ENCODE measurements at places on chromosomes 6 and 20.
A peak's percentile ranks its signal among the peaks of the same experiment; 100 is the strongest.

- DNase-seq: no peak
These were observed 39.5 kb upstream of the CHD6 start for GRCh38 chr20:41657655-41658054.

- peak; percentile 1 for DNase-seq
These were observed 386.6 kb upstream of the SLC35B3 start for GRCh38 chr6:8821981-8822381.

- DNase-seq: no peak
These were observed 79.3 kb upstream of the GATA5 start for GRCh38 chr20:62554898-62555641.

GRCh38 chr20:34998331-34998950, 42.8 kb downstream of the MYH7B start:
- DNase-seq: peak; percentile 9

GRCh38 chr6:93721386-93722048, 302.2 kb upstream of the EPHA7 start:
- no peak for DNase-seq

- DNase-seq: no peak
These were observed 63.0 kb downstream of the ABHD12 start for GRCh38 chr20:25327521-25328235.

DNA sequence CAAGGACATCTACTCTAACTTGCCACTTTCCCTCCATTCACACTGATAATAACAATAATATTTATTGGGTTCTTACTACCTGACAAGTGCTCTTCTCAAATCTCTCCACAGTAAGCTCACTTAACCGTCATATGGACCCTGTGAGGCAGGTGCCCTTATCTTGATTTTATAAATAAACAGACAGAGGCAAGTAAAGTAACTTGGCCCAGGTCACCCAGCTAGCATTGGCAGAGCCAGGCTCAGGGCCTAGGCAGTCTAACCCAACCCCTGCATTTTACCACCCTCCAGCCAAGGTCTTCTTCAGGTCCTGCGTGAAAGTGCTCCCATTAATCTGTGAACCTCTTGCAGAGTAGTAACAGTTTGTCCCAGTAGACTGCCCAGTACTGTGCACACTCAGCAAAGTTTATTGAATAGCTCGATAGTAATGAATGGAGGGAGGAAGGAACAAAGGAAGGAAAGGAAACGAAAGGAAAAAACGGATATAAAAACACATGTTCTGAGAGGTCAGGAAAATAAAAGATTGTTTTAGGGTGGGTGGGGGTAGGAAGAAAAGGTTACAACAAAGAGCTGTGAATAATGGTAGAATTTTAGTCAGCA, 17.0 kb upstream of the STX11 start:
- DNase-seq: no peak

- no peak for DNase-seq
These were observed 316.2 kb downstream of the ADGRB3 start for GRCh38 chr6:68951270-68951669.

GRCh38 chr6:137894779-137895385, 27.8 kb downstream of the TNFAIP3 start:
- DNase-seq: peak; percentile 63

DNA sequence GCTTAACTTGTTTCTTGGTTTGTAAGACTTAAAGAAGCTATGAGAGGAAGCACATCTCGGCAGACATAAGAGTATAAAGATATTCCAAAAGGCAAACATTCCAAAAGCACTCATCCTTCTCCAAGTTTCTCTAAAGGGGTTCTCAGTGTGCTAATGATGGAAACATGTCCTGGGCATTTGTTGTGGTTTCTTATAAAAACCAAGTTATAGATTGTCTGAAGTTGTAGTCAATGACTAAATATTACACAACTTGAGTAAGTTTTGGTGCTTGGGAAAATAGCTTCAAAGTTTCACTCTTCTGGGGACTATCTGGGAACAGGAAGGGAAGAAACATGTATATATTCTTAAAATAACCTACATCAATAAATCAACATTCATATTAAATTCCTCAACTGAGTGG, 128.3 kb upstream of the TBX18 start:
- DNase-seq: peak; percentile 52

DNA sequence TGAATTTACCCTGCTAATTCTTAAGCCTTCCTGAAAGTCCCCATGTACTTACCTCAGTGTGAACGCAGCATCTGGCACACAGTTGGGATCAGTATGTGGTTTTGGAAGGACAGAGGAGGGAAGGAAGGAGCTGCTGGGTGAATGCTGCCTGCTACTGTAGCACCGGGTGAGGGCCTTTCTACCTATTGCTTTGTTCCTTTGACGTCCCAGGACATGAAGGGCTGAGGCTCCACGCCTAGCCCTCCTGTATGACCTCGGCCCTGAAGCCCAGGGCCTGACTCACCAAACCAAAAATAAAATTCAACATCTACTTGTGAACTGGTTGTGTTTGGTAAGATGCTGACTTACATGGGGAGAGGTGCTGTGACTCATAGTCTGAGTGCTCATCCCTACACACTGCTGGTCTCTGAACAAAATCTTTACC, 51.1 kb downstream of the ARID1B start:
- DNase-seq: peak; percentile 93

- DNase-seq: peak; percentile 71
These were observed 21.5 kb downstream of the SYNJ2 start for GRCh38 chr6:158002951-158003853.

GRCh38 chr6:164101859-164102258, 687.3 kb downstream of the QKI start:
- DNase-seq: no peak

DNA sequence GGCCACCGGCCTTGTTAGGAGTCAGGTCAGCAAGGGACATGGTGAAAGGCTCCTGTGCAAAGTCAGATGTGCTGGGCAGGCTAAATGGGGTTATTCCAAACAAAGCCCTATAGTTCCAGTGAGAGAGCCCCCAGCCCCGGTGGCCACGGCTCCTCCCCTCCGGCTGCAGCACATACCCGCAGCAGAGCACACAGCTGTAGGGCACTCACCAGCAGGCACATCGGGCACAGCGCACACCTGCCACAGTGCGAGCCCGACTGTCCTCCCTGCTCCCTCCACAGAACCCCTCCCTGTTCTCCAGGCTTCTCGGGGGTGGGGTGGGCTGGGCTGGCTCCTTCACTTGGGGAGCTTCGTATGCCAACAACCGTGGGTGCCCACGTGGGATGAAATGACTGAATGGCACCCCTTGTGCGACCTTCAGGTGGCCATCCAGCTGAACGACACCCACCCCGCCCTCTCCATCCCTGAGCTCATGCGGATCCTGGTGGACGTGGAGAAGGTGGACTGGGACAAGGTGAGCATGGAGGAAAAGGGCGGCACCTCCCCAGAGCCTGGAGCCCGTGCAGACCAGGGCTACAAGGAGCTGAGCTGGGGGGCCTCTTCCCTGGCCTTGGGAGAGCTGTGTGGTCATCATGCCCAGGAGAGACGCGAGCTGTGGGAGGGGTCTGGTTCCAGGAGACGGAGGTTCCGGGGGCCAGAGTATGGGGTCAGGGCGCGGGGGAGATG, 30.9 kb downstream of the PYGB start:
- DNase-seq: no peak

GRCh38 chr6:138663892-138664291, 109.7 kb upstream of the CCDC28A start:
- DNase-seq: no peak

DNA sequence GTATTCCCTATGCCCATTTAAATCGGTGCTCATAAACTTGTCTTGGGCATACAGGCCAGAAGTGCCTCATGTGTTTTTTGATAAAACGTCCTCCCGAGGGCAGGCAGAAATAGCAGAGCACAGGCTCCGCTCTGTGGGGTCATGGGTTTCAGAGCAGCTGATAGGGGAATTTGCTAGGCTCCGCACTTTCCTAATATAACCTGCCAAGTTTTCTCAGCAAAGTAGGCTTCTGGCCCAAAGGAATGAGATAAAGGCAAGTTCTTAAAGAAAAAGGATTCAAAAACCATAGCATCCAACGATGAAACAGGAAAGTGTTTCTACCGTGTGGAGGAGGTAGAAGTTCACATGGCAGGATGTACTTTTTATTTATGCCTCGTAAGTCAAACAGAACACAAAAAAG, 69.8 kb upstream of the RALGAPA2 start:
- DNase-seq: no peak

GRCh38 chr20:48959899-48960550, 38.5 kb downstream of the ARFGEF2 start:
- peak; percentile 49 for DNase-seq

- no peak for DNase-seq
These were observed 753.1 kb downstream of the MAFB start for GRCh38 chr20:39935901-39936300.

GRCh38 chr20:2759603-2760296, 40.7 kb downstream of the CPXM1 start:
- no peak for DNase-seq

DNA sequence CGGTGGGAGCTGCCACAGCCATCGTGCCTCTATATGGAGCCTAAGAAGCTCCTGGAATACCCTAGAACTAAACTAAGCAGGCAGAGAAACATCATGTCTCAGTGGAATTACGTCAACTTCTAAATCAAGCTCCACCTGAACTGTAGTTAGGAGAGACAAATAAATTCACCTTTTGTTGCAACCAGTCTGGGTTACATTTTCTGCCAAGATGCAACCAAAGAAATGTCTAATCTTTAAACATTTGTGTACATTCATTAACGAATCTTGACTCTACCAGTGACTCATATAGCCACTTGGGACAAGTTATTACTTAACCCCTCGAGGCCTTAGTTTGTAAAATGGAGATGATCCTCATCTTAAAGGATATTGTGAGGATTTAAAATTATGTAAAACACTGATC, 8.9 kb downstream of the PTPRK start:
- DNase-seq: peak; percentile 94

DNA sequence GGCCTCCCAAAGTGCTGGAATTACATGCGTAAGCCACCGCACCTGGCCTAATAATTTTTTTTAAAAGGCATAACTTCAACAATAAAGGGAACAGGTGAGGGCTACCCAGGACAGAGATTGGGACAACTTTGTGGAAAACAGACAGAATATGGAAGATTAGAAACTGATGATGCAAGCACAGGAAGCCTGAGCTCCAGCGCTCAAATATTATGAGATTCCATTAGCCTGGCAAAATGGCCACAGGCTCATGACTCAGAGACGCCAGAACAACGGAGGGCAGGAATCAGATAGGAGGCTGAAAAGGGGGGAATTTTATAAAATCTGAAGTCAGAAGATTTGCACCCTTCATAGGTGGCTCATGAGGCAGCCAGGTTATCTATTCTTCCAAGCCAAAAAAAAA, 103.1 kb upstream of the MRPS10 start:
- no peak for DNase-seq

DNA sequence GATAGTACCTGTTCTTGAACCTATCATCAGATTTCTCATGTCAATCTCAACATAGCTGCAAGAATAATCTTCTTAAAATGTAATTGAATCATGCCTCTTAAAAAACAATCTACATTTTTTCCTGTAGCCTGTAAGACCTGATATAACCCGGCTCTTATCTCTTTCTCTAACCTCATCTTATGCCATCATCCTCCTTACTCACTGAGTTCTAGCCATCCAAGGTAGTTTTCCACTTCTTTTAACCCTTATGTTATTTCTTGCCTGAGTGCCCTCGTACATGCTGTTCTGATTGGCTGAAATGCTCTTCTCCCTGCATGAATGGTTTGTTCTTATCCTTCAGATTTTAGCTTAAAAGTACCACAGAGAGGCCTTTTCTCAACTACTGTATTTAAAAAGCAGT, 16.4 kb downstream of the SLC17A5 start:
- no peak for DNase-seq

Data from mammary epithelial cell (primary cell).